Effector CD8-positive, alpha-beta T cell (primary cell): ENCODE measurements at places on chromosomes 4 and X.
A peak's percentile ranks its signal among the peaks of the same experiment; 100 is the strongest.

GRCh38 chr4:182141061-182141460 is 102.1 kb upstream of the TENM3 start:
- DNase-seq: no peak

GRCh38 chr4:182768838-182769237 is 148.3 kb downstream of the DCTD start:
- DNase-seq: no peak

DNA sequence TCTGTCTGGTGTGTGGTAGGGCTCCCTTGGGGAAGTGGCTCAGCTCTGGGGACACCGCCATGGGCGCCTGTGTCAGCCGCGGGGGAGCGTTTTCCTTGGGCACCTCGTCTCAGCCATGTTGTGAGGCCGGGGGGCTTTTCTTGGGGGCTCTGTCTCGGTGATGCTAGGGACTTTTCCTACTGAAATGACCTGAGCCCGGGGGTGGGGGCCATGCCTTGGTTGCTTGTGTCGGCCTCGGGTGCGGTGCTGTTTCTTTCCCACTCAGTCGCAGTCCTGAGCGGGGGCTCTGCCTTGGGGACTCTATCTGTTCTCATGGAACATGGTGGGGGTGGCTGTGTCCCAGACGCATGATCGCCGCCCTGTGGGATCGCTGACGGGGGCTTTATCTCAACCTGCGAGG is 356 bp downstream of the CT45A1 start:
- no peak for DNase-seq

GRCh38 chr4:65845199-65845773 is 175.0 kb upstream of the EPHA5 start:
- DNase-seq: no peak

DNA sequence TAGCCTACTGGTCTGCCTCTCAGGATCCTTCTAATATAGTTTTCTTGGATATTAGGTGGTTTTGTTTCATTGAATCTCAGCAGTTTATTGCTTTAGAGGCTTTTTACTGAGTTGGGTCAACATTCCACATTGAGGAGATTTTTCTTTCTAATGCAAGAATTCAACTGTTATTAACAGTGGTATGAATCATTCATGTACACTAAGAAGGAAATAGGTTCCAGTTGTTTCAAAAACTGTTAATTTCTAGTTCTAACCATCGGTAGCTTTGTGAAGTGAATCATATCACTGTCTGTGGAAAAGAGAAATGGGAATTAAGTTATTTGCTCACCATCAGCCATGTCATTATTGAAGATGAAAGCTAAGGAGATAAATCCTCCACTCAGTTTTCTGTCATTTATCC is 331.5 kb downstream of the RPA4 start:
- no peak for DNase-seq

GRCh38 chr4:41448934-41449333 is 89.0 kb upstream of the LIMCH1 start:
- DNase-seq: no peak

GRCh38 chrX:45454290-45454689 is 253.6 kb upstream of the DIPK2B start:
- no peak for DNase-seq

- DNase-seq: peak; percentile 19
Measured at GRCh38 chr4:113901994-113902787, 77.3 kb downstream of the ARSJ start.

DNA sequence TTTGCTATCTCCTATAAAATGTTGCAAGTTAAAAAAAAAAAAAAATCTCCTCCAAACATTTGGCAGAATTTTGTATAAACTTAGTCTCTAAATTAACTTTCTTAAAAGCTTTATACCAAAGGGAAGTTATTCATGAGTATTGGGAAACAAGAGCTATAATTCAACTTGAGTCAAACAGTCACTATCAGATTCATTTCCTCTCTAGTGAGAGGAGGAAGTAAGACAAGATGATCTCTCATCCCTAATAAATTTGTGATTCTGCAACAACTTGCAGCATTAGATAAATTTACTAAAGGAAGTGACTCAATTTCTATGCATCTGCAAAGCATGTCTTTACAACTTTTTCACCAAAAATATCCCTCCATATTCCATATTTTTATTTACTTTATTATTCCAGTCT is 135.4 kb upstream of the GNPDA2 start:
- no peak for DNase-seq

DNA sequence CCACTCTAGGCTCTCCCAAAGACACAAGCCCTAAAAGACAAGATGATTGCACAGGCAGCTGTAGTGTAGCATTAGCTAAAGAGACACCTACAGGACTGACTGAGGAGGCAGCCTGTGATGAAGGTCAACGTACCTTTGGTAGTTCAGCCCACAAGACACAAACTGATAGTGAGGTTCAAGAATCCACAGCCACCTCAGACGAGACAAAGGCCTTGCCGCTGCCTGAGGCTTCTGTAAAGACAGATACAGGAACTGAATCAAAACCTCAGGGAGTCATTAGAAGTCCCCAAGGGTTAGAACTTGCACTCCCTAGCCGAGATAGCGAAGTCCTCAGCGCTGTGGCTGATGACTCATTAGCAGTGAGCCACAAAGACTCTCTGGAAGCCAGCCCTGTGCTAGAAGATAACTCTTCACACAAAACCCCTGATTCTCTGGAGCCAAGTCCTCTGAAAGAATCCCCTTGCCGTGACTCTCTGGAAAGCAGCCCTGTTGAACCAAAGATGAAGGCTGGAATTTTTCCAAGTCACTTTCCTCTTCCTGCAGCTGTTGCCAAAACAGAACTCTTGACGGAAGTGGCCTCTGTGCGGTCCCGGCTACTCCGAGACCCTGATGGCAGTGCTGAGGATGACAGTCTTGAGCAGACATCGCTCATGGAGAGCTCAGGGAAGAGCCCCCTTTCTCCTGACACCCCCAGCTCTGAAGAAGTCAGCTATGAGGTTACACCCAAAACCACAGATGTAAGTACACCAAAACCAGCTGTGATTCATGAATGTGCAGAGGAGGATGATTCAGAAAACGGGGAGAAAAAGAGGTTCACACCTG is 306.3 kb downstream of the ANK2 start:
- peak; percentile 1 for DNase-seq
